ENCODE measurements at places on chromosomes 1 and 21. TPM values are rescaled to one million over a fixed set of nuclear protein-coding genes. Genes with fewer than 3 reads are reported as not detected.

DNA sequence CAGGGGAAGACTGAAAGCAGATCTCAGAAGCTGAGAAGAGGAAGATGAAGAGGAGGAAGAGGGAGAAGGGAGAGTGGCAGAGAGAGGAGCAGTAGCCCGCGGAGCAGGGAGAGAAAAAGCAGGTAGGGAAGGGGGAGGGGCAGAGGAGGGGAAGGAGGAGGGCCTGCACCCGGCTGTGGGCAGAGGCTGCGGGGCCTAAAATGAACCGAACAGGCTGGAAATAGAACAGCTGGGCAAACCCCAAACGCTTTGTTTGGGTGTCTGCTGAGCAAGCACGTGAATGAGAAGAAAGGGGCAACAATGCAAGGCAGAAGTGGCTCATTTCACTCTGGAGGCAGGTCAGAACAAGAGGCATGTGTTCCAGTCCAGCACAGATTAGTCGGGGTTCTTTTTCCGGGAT lies 33.5 kb downstream of the KCNC4 start:
- no peak for DNase-seq

Gene ERG
- total RNA-seq, result 63.2 TPM

Gene GLIS1
- total RNA-seq, result 1.4 TPM

- DNase-seq, result no peak
Measured at GRCh38 chr1:165476776-165477175, 31.9 kb upstream of the RXRG start.

Gene RGS7
- total RNA-seq, result not detected

Gene KRTAP19-1
- not detected for total RNA-seq

DNA sequence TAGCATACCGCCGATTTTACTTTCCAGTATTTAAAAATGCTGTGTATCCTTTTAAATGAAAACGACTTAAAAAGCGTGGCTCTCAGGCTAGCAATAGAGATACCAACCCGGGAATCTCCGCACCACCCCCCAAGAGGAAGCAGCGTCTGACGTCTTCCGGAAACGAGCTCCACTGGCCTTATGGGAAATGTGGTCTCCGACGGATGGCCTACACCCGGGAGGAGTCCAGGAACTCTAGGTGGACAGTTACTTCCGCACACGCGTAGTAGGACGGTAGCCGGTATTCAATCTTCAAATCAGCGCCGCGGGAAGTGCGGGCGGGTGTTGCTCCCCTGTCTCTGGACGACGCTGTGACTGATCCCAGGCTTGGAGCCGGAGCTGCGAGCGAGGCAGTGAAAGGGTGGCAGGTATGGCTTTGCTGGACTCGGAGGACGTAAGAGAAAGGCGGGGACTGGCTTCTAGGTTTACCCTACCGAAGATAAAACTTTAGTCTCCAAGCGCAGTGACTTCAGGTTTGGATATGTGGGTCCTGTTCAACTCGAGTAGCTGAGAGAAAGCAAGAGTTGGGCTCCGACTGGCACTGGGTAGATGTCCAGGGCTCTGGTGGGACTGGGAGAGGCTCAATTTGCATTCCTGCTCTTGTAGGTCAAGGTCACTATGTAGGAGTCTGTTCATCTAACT lies at the start of gene ZNF684:
Gene ZNF684, plus strand, starts transcription at position 257 of the 681 bp plus-strand sequence. CDS start 1,530 bp downstream, outside the sequence.
- peak; percentile 55 for DNase-seq

- no peak for DNase-seq
Measured at GRCh38 chr1:77543822-77544448, 138.5 kb downstream of the ZZZ3 start.

GRCh38 chr1:209646558-209646957 lies 5.7 kb downstream of the LAMB3 start:
- DNase-seq, result no peak

- no peak for DNase-seq
Measured at GRCh38 chr1:193486671-193487229, 300.3 kb upstream of the B3GALT2 start.

DNA sequence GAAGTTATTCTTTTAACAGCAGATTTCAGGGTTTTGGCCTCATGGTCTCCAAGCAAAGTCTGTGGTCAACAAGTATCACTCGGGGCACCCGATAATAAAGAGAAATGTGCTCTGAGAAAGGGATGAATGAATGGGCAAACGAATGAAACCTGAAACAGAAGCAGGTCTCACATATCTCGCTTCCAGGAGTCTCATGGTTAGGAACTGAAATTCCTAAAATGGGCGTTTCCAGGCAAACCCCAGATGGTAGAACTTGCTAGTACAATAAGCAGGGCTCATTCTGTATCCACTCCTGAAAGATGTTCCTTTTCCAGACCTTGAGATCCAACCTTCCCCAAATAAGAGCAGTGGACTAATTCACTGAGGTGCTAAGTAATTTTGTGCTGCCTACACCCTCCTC lies 87.2 kb downstream of the LAMC2 start:
- no peak for DNase-seq

DNA sequence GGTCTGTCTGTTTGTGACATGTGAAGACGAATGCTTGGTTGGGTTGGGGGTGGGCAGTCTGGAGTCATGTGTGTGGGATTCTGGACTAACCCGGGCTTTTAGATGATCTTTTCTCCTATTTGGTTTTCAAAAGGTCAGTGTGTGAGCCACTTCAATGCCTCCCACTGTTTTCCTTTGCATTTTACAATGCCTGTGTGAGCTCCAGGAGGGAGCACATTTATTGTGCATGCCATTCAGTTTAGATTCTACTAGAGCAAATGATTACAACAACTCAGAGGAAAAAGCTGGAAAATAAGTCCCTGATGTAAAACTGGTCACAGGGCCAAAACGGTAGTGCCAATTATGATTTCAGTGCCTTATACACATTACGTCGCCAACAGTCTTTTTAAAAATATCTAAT lies 90.9 kb downstream of the LYPLAL1 start:
- DNase-seq, result no peak

GRCh38 chr1:32729254-32730046 lies 26.9 kb upstream of the SYNC start:
- no peak for DNase-seq

Gene TACSTD2
- 0.96 TPM for total RNA-seq

Gene GPR153
- total RNA-seq, result 19.8 TPM

DNA sequence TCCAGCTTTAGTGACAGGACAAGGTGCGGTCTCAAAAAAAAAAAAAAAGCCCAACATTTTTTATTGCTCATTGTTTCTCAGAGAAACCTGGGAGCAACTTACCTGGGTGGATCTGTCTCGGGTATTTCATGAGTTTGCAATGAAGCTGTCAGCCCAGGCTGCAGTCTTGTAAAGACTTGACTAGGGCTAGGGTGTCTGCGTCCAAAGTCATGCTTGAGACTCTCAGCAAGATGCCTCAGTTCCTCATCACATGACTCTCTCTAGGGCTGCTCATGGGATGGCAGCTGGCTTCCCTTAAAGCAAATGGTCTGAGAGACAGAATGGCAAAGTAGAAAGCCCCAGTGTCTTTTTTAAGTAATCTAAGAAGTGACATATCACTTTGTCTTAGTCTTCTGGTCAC lies 8.1 kb downstream of the GABPA start:
- no peak for DNase-seq

Gene LAD1
- 0.48 TPM for total RNA-seq

Gene ATP1A4
- not detected for total RNA-seq

GRCh38 chr1:95013950-95014574 lies 58.7 kb downstream of the ALG14 start:
- no peak for DNase-seq

Gene CCDC24
- total RNA-seq, result 2.7 TPM

DNA sequence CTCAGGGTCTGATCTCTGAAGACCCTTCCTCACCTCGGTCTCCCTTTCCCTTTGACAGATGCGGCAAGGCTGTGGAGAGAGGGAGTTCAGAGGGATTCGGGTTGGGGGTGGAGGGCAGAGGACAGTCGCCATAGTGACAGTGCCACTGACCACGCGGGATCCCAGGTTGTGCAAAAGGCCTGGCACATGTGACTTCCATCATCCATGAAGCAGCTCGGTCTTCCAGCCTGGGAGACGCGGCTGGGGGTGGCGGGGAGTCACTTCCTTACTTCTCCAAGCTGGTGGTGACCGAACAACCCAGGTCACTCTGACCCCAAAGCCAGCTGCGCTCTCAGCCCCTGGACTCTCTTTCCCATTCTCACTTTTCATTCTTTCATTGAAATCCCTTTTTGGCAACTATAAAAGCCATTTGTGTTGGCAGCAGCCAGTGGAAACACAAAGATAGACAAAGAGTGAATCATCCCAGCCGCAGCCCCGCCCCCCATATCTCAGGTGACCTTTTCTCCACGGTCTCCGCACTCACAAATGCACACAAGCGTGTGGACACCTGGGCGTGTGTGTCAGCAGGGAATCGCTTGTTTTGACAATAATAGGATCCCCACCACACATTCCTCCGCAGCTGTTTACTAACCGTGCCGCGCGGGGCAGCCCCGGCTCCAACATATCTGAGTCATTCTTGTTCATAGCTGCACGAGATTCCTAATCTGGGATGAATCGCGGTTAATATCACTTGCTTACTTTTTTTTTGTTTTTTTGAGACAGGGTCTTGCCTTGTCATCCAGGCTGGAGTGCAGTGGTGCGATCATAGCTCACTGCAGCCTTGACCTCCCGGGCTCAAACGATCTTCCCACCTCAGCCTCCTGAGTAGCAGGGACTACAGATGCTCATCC lies 68.3 kb downstream of the DHRS3 start:
- peak; percentile 59 for DNase-seq

GRCh38 chr1:193036337-193037047 lies 22.7 kb downstream of the UCHL5 start:
- DNase-seq, result no peak
